ENCODE measurements at places on chromosomes 7 and 10. TPM values are rescaled to one million over a fixed set of nuclear protein-coding genes. Genes with fewer than 3 reads are reported as not detected.

Gene SLIT1
- total RNA-seq: 0.13 TPM

Gene IDI2
- total RNA-seq: not detected

Gene PILRA
- total RNA-seq: 8.8 TPM

Gene CALHM1
- total RNA-seq: not detected

Gene ALOX5
- 14.2 TPM for total RNA-seq

GRCh38 chr7:127404286-127405072 lies 12.0 kb upstream of the ZNF800 start:
- no peak overlapping the region for H3K4me3 ChIP-seq
- no peak overlapping the region for H3K27ac ChIP-seq
- H3K36me3 ChIP-seq: no peaks in the 10 kb centered on the region
- H3K27me3 ChIP-seq: no peaks in the 10 kb centered on the region
- no peaks in the 10 kb centered on the region for H3K4me1 ChIP-seq

GRCh38 chr10:106992055-106992454 lies 172.5 kb downstream of the SORCS1 start:
- no peaks in the 10 kb centered on the region for H3K36me3 ChIP-seq
- H3K27ac ChIP-seq: no peak overlapping the region
- no peak overlapping the region for H3K4me3 ChIP-seq
- H3K27me3 ChIP-seq: no peaks in the 10 kb centered on the region

GRCh38 chr10:52346394-52347326 lies 32.6 kb downstream of the DKK1 start:
- DNase-seq: no peak
- no peak overlapping the region for H3K4me3 ChIP-seq
- no peak overlapping the region for H3K27ac ChIP-seq
- H3K36me3 ChIP-seq: no peaks in the 10 kb centered on the region

- no peak overlapping the region for H3K27ac ChIP-seq
- no peaks in the 10 kb centered on the region for H3K36me3 ChIP-seq
- no peak for DNase-seq
- H3K27me3 ChIP-seq: no peaks in the 10 kb centered on the region
Measured at GRCh38 chr7:112603673-112604072, 122.9 kb downstream of the LSMEM1 start.

Measured in esophagus muscularis mucosa (tissue), 4 donors.